CD4-positive, alpha-beta T cell treated with Interleukin-21 for 1 hour (primary cell): ENCODE measurements at places on chromosomes 7 and 10.

GRCh38 chr10:116254422-116255155 is 18.4 kb downstream of the GFRA1 start:
- DNase-seq, result no peak

GRCh38 chr10:118193642-118194041 is 146.9 kb upstream of the RAB11FIP2 start:
- no peak for DNase-seq

GRCh38 chr7:107147464-107148393 is 21.1 kb upstream of the HBP1 start:
- peak; percentile 55 for DNase-seq

GRCh38 chr10:98886686-98887085 is 349.0 kb downstream of the HPSE2 start:
- DNase-seq, result no peak

DNA sequence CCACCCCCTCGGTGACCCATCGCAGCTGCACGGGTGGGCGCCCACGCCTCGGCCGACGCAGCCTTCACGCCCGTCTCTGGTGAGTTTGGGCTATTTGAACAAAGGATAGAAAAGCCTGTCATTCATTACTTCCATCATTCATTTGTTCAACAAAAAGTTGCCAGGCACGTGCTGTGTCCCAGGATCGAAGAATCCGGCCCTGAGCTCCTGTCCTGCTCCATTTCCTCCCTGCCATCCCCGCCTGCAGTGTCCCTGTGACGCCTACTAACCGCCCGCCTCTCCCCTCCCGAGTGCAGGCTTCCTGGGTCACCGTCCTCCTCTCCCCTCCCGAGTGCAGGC is 340.1 kb downstream of the WDR37 start:
- no peak for DNase-seq

GRCh38 chr10:72107325-72108003 is 19.1 kb upstream of the SPOCK2 start:
- DNase-seq, result peak; percentile 62

GRCh38 chr10:61543831-61544230 is 90.7 kb upstream of the TMEM26 start:
- no peak for DNase-seq

DNA sequence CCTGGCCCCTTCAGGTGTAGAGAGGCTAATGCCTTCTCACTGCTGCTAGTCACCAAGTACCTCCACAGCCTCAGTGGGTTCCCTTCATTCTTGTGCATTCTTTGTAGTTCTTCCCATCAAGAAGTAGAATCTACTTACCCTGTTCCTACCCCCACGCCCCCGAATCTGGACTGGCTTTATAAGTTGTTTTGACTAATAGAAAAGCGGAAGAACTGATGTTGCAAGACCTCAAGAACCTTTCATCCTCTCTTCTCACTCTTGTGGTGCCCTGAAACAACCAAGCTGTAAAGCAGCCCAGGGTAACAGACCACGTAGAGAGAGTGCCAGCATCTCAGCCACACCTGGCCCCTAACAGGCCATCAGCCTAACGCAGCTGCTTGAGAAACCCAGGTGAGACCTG is 23.2 kb upstream of the LAMB1 start:
- DNase-seq, result no peak

- no peak for DNase-seq
Measured at GRCh38 chr7:109734601-109735000, 1164.9 kb downstream of the DNAJB9 start.

- DNase-seq, result peak; percentile 40
Measured at GRCh38 chr10:133258066-133258817, 18.4 kb downstream of the ADAM8 start.

DNA sequence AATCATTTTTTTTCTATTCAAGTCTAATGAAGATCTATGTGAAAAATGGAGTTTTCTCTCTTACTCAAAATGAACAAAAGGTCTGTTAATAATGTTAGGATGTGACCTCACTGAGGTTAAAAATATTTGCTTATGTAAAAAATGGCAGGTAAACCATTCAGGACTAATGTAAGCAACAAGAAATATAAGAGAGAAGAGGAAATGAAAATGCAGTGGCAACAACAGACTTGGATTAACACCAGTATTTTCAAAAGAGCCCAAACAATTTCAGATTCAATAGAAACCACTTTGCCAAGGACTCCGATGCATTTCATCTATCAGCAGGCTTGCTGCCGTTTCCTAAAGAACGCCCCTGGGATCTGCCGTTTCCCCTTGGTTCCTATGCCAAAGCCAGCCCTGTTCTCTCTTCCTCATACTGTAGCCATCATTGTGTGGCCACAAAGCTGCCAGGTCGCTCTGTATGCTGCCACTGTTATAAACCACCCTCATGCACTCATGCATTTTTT is 66.4 kb downstream of the MTURN start:
- no peak for DNase-seq

GRCh38 chr10:107548301-107548700 is 383.8 kb upstream of the SORCS1 start:
- no peak for DNase-seq

- DNase-seq, result peak; percentile 66
Measured at GRCh38 chr7:70660154-70660818, 471.7 kb upstream of the GALNT17 start.

- no peak for DNase-seq
Measured at GRCh38 chr7:133562621-133563020, 309.7 kb downstream of the EXOC4 start.

GRCh38 chr10:34320265-34320664 is 494.8 kb downstream of the PARD3 start:
- no peak for DNase-seq
